ENCODE measurements at places on chromosomes 2 and 18. TPM values are rescaled to one million over a fixed set of nuclear protein-coding genes. Genes with fewer than 3 reads are reported as not detected.

DNA sequence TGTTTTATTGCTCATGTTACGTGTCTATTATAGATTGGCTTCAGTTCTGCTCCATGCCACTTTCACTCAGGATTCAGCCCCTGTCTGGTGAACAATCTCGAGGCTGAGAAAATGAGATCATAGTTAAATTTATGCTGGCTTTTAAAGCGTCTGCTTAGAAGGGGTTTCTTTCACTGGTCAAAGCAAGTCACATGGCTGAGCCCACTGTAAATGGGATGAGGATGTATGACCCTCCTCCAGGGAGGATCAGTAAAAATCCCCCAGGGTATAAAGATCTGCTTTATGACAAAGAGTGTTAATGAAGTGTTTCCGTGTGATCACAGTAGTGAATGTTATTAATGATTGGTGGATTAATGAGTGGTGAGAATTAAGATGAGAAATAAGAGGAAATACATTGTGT is 6.2 kb upstream of the PLCL1 start:
- peaks cover 2% of the 10 kb centered on the region for H3K4me1 ChIP-seq
- H3K36me3 ChIP-seq: no peaks in the 10 kb centered on the region
- H3K27me3 ChIP-seq: peaks cover 6% of the 10 kb centered on the region
- H3K27ac ChIP-seq: no peak overlapping the region
- no peak for DNase-seq

DNA sequence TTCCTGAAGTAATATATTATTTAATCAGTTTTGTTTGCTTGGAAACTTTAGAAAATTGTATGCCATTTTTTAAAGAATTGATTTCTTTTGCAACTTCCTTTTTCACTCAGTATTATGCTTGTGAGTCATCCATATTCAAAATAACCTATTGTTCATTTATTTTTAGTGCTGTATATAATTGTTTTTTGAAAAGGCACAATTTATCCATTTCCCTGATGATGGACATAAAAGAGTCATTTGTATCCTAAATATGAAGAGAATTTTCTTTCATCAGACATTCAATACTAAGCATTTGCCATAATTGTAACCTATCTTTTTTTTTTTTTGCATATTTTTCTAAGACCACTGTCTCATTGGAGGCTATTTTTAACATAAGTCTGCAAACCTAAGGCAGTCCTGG is 134.1 kb upstream of the SERPINE2 start:
- no peak overlapping the region for H3K4me3 ChIP-seq
- no peaks in the 10 kb centered on the region for H3K4me1 ChIP-seq
- DNase-seq: no peak
- no peaks in the 10 kb centered on the region for H3K36me3 ChIP-seq
- no peak overlapping the region for H3K27ac ChIP-seq

DNA sequence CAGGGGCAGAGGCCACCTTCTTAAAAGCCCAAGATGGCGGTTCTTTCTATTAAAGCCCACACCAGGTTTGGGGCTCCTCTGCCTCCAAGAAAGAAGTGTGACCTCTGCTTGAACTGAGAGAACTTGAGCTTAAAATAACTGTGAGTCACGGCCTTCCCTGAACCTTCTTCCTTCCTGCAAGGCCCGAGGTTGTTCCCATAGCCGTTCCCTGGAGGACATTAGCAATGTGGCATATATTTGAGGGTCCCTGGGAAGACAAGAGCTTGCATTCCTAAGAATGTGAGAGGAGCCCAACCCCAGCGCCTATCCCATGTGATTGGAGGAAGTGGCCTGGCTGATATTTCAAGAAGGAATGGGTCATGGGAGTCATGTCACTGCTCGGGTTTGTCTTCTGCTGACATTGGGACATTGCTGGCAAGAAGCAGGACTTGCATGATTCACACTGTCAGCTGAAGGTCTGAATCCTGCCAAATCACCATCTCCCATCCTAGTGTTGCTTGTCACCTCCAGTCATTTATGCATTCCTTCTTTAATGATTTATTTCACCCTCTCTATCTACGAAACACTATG is 168.1 kb downstream of the TRIB2 start:
- no peaks in the 10 kb centered on the region for H3K27me3 ChIP-seq
- no peaks in the 10 kb centered on the region for H3K4me1 ChIP-seq
- no peaks in the 10 kb centered on the region for H3K36me3 ChIP-seq
- no peak overlapping the region for H3K4me3 ChIP-seq

- no peaks in the 10 kb centered on the region for H3K4me1 ChIP-seq
- H3K36me3 ChIP-seq: no peaks in the 10 kb centered on the region
- H3K27me3 ChIP-seq: no peaks in the 10 kb centered on the region
- no peak overlapping the region for H3K4me3 ChIP-seq
- DNase-seq: no peak
Measured at GRCh38 chr2:191864628-191865374, 17.9 kb upstream of the CAVIN2 start.

GRCh38 chr2:161230959-161231358 is 70.7 kb downstream of the TANK start:
- H3K27me3 ChIP-seq: no peaks in the 10 kb centered on the region
- H3K36me3 ChIP-seq: peaks cover 17% of the 10 kb centered on the region
- H3K4me1 ChIP-seq: no peaks in the 10 kb centered on the region
- no peak overlapping the region for H3K27ac ChIP-seq
- no peak overlapping the region for H3K4me3 ChIP-seq

DNA sequence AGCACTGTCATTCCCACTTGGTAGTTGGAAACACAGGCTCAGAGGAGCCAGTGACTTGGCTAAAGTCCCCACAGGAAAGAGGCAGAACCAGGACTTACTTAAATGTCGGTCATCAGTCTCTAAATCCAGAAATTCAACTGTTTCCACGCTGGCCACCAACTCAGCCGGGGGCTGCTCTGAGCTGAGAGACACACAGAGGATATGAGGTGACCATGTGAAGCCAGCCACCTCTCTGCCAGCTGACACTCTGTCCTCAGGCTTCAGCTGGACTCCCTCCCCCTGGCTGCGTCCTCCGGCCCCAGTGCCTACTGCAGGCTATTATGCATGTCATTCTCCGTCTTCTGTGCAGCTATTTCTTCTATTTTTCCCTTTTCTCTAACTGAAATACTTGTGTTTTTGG is 168.9 kb downstream of the ANKRD30B start:
- H3K27ac ChIP-seq: no peak overlapping the region
- DNase-seq: no peak
- H3K36me3 ChIP-seq: no peaks in the 10 kb centered on the region

- H3K36me3 ChIP-seq: no peaks in the 10 kb centered on the region
- no peak overlapping the region for H3K4me3 ChIP-seq
Measured at GRCh38 chr2:54526226-54526879, 70.2 kb downstream of the SPTBN1 start.

TEX44 gene
- not detected for total RNA-seq

- H3K4me1 ChIP-seq: no peaks in the 10 kb centered on the region
- H3K4me3 ChIP-seq: no peak overlapping the region
- H3K36me3 ChIP-seq: no peaks in the 10 kb centered on the region
- H3K27ac ChIP-seq: no peak overlapping the region
Measured at GRCh38 chr2:223494496-223494895, 107.7 kb downstream of the SCG2 start.

GRCh38 chr2:223852281-223852795 is 15.0 kb upstream of the AP1S3 start:
- no peaks in the 10 kb centered on the region for H3K36me3 ChIP-seq
- no peak overlapping the region for H3K27ac ChIP-seq
- no peak overlapping the region for H3K4me3 ChIP-seq
- H3K4me1 ChIP-seq: no peaks in the 10 kb centered on the region
- no peak for DNase-seq

ID2 gene
- total RNA-seq: 165 TPM

- no peaks in the 10 kb centered on the region for H3K36me3 ChIP-seq
- DNase-seq: no peak
- H3K4me3 ChIP-seq: no peak overlapping the region
- H3K27ac ChIP-seq: no peak overlapping the region
- H3K27me3 ChIP-seq: no peaks in the 10 kb centered on the region
- no peaks in the 10 kb centered on the region for H3K4me1 ChIP-seq
Measured at GRCh38 chr2:238785528-238785860, 62.4 kb upstream of the TWIST2 start.

GRCh38 chr2:171832489-171832888 is 61.6 kb downstream of the SLC25A12 start:
- no peaks in the 10 kb centered on the region for H3K4me1 ChIP-seq
- no peak overlapping the region for H3K27ac ChIP-seq
- H3K36me3 ChIP-seq: peaks cover 45% of the 10 kb centered on the region
- no peaks in the 10 kb centered on the region for H3K27me3 ChIP-seq
- no peak for DNase-seq

- DNase-seq: no peak
- no peaks in the 10 kb centered on the region for H3K36me3 ChIP-seq
- H3K27ac ChIP-seq: no peak overlapping the region
- no peaks in the 10 kb centered on the region for H3K27me3 ChIP-seq
- H3K4me3 ChIP-seq: no peak overlapping the region
Measured at GRCh38 chr2:64134813-64135212, 9.4 kb downstream of the PELI1 start.

GRCh38 chr2:224532931-224533330 is 52.2 kb downstream of the CUL3 start:
- H3K27me3 ChIP-seq: no peaks in the 10 kb centered on the region
- H3K4me1 ChIP-seq: peaks cover 36% of the 10 kb centered on the region
- DNase-seq: no peak
- no peak overlapping the region for H3K4me3 ChIP-seq

RTKN gene
- 1.4 TPM for total RNA-seq

GRCh38 chr2:155633887-155634570 is 698.5 kb downstream of the NR4A2 start:
- no peak for DNase-seq
- no peaks in the 10 kb centered on the region for H3K4me1 ChIP-seq
- H3K27ac ChIP-seq: no peak overlapping the region
- H3K4me3 ChIP-seq: no peak overlapping the region
- H3K36me3 ChIP-seq: no peaks in the 10 kb centered on the region
- no peaks in the 10 kb centered on the region for H3K27me3 ChIP-seq

DNA sequence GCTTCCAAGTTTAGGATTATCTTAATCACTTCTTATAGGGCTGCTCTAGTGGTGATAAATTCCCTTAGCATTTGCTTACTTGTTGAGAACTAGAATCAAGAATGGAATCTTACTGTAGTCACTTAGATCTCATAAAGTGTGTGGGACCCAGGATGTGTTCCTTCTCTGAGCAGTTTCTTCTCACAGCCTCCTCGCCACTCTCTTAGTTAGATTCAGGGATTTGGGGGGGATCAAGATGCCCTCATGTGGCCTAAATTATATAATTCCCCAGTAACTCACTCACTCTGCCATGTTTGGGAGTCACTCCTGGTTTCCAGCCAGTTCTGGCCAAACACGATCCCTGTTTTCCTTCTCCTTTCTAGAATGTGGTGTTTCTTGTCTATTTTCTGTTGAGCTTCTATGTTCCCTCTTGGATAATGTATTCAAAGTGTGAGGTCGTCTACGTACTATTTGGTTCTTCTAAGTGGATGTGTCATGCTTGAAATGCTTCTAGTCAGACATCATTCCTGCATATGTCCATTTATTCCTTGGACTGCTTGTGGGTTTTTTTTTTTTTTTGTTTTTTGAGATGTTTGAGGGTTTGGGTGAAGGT is 414.9 kb upstream of the SYT4 start:
- H3K4me3 ChIP-seq: no peak overlapping the region
- no peaks in the 10 kb centered on the region for H3K27me3 ChIP-seq
- H3K27ac ChIP-seq: no peak overlapping the region
- no peaks in the 10 kb centered on the region for H3K4me1 ChIP-seq
- H3K36me3 ChIP-seq: no peaks in the 10 kb centered on the region
- DNase-seq: no peak

Measured in CD8-positive, alpha-beta memory T cell (primary cell).